Hematopoietic multipotent progenitor cell treated with erythropoietin and hydrocortisone succinate and interleukin-3 and kit ligand, for 17 days (in vitro differentiated cells): ENCODE measurements at places on chromosomes 7 and 10.

- DNase-seq, result no peak
These were observed 77.0 kb upstream of the GNA12 start for GRCh38 chr7:2920956-2921652.

- no peak for DNase-seq
These were observed 26.0 kb upstream of the ZNF32 start for GRCh38 chr10:43674553-43675210.

GRCh38 chr10:80281784-80282765 lies 7.4 kb downstream of the MAT1A start:
- DNase-seq, result no peak

GRCh38 chr7:148218603-148219002 lies 372.0 kb upstream of the C7orf33 start:
- DNase-seq, result no peak

DNA sequence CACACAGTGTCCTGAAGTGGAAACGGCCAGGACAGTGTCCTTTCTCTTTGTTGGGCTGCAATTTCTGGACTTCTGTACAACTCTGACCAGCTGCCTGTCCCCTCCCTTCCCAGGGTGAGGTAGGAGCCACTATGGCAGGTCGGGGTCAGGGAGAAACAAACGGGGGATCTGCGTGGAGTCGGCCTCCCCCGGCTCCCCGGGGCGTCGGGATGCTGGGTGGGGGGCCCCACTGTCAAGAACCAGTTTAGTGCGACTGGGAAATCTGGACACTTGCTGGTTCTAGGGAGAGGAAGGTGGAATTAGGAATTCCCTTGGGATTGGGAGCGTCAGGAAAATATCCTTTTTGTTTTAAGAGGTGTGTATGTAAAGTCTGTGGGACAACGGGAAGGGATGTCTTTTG lies 567 bp downstream of the SYCE1 start:
- no peak for DNase-seq

- no peak for DNase-seq
These were observed 756.6 kb upstream of the C7orf33 start for GRCh38 chr7:147833970-147834369.

DNA sequence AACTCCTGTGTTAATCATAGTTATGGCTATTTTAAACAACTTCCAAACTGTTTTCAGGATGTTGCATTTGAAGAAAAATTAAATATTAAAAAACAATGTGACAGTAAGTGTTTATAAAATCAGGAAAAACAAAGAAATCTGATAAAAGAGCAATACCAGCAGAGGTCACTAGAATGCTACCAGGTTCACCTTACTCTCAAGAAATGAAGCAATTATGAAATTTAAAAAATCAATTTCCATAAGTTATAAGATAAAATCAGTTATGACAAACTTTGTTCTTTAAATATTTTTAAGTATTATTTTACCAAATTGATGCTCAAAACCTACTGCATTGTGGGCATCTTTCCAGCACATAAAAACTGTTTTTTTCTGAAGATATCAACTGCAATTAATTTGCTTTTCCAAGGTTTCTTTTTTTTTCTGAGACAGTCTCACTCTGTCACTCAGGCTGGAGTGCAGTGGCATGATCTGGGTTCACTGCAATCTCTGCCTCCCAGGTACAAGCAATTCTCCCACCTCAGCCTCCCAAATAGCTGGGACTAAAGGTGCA lies 50.7 kb upstream of the RHEB start:
- no peak for DNase-seq

DNA sequence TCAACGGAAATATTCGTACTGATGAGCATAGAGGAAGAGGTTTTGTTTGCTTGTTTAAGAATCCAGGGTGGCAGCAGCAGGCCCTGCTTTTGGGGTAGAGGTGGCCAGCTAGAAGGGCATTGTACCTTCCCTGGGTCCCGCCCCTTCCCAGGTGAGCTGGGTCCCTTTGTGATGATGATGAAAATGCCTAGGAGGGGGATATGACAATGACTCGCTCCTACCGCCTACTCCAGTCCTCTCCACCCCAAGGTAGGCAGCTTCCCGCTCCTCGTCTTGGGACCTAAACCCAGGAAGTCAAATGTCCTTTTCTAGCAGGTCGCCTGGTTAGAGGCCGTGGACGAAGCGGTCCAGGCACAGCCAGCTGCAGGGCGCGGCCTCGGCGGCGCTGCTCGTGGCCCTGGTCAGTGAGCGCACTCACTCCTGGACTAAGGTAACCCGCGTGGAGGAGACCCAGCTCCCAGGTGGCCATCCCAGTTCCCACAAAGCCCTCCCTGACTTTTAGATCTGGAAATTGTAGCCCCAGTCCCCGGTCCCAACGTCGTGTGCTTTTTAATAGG lies 141.4 kb downstream of the LSMEM1 start:
- no peak for DNase-seq

- no peak for DNase-seq
These were observed 68.8 kb upstream of the INSIG1 start for GRCh38 chr7:155228894-155229293.

- DNase-seq, result no peak
These were observed 55.7 kb downstream of the TPK1 start for GRCh38 chr7:144780071-144780608.

DNA sequence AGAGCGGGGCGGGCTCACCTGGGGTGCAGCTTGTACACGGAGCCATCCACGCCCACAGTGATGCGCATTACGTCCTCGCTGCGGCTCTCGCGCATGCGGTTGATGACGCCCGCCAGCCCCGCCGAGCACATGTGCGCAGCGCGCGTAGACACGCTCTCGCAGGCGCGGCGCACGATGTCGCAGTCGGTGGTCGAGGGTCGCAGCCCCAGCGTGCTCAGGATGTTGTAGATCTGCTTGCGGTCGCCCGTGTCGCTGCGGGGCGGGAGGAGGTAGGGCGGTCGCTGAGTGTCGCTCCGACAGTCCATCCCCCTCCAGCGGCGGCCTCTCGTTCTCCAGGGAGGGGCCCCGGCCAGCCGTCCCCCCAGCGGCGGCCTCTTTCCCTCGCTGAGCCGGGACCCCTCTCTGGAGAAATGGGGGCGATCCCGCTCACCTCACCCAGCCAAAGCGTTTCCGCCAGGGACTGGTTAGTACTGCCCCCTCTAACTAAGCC lies 4.4 kb upstream of the MYL7 start:
- DNase-seq, result no peak

- DNase-seq, result no peak
These were observed 71.6 kb upstream of the ZPBP start for GRCh38 chr7:50164559-50165170.

DNA sequence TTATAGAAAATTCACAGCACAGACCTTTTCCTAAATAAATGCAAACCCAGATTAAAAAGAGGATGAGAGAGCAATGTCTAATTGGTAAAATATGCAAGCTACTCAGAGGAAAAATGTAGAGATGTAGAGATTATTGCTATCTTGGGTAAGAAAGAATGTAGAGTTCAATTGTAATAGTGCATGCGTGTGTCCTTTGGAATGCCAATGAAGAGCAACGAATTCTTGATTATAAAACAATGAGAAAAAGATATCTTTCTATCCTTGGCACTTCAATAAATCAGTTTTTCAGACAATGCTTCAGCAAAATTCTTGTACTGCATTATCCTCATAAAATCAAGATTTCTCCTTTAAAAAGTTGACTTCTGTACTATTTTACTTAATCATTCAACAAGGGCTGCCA lies 50.9 kb downstream of the SEMA3D start:
- no peak for DNase-seq

DNA sequence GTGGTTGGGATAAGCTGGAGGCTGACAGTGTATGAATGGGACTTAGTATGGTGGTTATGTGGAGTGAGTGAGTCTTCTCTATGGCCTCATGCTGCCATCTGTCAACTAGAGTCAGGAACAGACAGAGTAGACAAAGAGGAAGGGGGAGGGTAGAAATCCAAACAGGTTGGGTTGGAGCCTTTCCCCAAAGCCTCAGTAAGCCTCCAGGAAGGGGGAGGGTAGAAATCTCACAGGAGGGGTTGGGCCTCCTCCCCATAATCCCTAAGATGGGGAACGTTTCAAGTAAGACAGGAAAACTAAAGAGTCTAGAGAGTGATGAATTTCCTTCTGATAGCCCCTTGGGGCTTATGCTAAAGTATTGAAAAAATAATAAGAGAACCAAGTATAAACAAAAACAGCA lies 2.0 kb upstream of the AKR1B15 start:
- DNase-seq, result no peak

GRCh38 chr7:91713669-91714068 lies 166.8 kb downstream of the MTERF1 start:
- no peak for DNase-seq

DNA sequence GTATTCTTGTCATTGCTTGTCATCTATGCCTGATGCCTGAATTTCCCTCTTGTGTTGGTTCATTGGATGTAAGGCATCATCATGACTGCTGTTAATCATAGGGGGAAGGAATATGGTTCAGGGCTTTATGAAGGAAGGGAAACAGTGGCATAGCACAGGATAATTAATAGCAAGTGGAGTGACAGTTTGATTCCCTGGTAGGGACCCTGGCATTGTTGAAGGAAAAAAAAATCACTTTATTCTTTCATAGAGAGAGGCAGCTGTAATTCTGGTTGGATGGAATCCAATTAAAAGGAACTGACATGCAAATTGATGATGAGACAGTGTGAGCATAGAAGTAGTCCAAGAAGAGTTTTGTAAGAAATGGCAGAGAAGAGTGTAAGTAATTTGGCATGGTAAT lies 121.4 kb downstream of the AUTS2 start:
- no peak for DNase-seq

DNA sequence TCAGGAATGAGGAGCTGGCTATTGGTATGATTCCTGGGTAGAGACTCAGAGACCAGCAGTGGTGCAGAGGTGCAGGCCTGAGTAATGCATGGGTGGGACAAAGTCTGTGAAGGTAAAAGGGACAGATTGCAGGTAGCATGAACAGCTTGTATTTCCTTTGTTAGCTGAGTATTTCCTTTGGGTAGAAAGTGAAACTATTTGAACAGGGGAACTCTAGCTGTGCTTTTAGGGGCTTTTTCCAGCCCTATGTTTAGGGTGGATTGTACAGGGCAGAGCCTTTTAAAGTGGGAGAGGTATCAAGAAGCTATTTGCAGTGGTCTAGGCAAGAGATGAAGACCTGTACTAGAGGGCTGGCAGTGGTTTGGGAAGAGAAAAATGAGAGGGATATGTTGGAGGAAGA lies 739.9 kb downstream of the REEP3 start:
- DNase-seq, result no peak

- DNase-seq, result no peak
These were observed 219.0 kb downstream of the PTEN start for GRCh38 chr10:88082391-88082790.

- no peak for DNase-seq
These were observed 52.4 kb downstream of the CASD1 start for GRCh38 chr7:94561841-94562514.
